Esophagus muscularis mucosa (tissue), 4 donors: ENCODE measurements at places on chromosomes 1 and 21. TPM values are rescaled to one million over a fixed set of nuclear protein-coding genes. Genes with fewer than 3 reads are reported as not detected.

The PROK1 gene
- total RNA-seq = not detected

The NKAIN1 gene
- not detected for total RNA-seq

DNA sequence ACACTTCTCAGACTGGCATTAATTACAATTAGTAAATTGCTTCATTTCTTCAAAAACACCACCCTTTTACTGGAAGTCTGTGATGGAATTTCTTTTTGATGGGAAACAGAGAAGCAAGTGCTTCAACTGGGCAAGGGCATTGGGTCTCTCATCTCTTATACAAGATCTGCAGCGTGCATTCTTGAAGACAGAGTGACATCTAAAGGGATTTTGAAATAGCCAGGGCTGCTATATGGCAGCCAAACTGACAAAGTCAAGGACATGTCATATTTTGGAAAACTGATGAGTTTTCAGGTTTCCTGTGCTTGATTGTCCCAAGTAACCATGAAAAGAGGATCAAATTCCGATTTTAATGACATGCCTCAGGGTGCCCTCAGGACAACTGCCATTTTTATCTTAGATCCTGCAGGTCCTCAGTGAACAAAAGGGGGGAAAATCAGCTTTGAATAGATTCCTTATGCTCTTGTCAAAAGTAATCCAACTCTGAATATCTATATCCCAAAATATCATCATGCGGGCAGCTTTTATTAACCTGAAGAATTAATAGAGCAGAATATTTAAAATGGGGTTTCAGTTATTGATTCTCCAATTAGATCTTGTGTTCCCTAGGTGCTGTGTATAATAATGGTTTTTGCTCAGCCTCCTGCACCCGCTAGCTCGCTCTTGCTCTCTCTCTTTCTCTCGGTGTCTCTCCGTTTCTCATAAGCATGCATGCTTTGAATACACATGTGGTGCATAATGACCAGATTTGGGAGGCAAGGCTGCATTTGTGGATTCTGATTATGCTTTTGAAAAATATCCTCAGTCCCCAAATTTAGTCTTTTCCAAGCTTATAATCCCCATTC lies 221.8 kb downstream of the TTLL7 start:
- DNase-seq = no peak

The ETV3 gene
- total RNA-seq = 19.4 TPM

GRCh38 chr1:222377428-222378088 lies 170.3 kb downstream of the HHIPL2 start:
- DNase-seq = no peak

GRCh38 chr1:63148825-63149645 lies 173.3 kb upstream of the FOXD3 start:
- DNase-seq = no peak

GRCh38 chr1:119556423-119556822 lies 49.4 kb downstream of the HSD3B1 start:
- no peak for DNase-seq

- DNase-seq = no peak
These were observed 43.1 kb downstream of the PTPRU start for GRCh38 chr1:29279406-29279805.

GRCh38 chr1:168535536-168535935 lies 8.3 kb downstream of the XCL2 start:
- no peak for DNase-seq

The CBR1 gene
- 83.3 TPM for total RNA-seq

DNA sequence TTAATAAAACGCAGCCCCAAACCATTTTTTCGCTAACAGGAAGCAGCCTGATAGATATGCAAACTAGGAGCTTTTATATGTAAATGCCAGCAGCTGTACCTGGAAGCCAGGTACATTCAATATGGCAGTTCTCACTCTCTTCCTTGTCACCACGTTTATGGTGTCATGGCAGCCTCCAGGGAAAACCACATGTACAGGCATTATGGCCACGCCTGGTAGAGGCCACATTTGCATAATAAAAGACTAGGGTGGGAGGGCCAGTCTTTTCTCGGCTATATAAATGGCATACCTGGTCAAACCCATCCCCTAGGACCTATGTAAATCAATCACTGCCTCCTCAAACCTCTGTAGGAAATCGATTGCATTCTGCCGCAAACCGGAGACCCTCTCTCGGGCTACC lies 247.5 kb downstream of the NEGR1 start:
- no peak for DNase-seq

- no peak for DNase-seq
These were observed 38.5 kb downstream of the PTPRF start for GRCh38 chr1:43569175-43569574.
